ENCODE measurements at places on chromosomes 3 and 15.

- DNase-seq = no peak
Observed at GRCh38 chr3:25558121-25558520, 106.6 kb downstream of the TOP2B start.

- DNase-seq = no peak
Observed at GRCh38 chr3:11351451-11351850, 79.3 kb downstream of the ATG7 start.

DNA sequence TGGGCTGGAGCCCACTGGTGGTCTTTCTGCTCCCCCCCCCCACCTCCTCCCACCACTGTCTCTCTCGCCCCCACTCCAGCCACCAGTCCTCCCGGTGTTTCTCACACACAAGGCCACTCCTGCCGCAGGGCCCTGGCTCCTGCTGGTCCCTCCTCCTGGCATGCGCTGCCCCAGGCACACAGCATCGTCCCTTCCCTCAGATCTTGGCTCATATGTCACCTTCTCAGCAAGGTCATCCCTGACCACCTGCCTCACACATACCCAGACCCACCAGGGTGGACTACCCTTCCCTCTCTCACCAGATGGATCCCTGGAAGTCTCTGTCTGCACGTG, 101.5 kb upstream of the IQSEC1 start:
- no peak for DNase-seq

GRCh38 chr3:9119331-9119730, 130.1 kb downstream of the SRGAP3 start:
- DNase-seq = no peak
